ENCODE measurements at places on chromosomes 6 and 20.

DNA sequence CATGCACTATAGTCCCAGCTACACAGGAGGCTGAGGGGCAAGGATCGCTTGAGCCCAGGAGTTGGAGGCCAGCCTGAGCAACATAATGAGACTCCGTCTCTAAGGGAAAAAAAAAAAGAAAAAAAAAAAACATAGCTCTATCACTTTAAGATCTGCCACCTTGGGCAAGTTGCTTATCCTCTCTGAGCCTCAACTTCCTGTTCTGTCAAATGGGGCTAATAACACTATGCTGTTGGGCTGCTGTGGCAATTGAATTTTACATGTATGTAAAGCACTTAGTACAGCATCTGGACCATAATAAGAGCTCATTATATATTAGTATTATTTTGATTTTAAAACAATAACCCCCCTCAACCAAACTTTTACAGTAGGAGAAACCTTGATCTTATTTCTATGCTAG lies 141.5 kb downstream of the ATXN1 start:
- no peak for DNase-seq
- H3K4me3 ChIP-seq: no peak overlapping the region
- peaks cover 32% of the 10 kb centered on the region for H3K4me1 ChIP-seq
- peaks cover 8% of the 10 kb centered on the region for H3K36me3 ChIP-seq
- H3K27ac ChIP-seq: no peak overlapping the region
- no peaks in the 10 kb centered on the region for H3K27me3 ChIP-seq

DNA sequence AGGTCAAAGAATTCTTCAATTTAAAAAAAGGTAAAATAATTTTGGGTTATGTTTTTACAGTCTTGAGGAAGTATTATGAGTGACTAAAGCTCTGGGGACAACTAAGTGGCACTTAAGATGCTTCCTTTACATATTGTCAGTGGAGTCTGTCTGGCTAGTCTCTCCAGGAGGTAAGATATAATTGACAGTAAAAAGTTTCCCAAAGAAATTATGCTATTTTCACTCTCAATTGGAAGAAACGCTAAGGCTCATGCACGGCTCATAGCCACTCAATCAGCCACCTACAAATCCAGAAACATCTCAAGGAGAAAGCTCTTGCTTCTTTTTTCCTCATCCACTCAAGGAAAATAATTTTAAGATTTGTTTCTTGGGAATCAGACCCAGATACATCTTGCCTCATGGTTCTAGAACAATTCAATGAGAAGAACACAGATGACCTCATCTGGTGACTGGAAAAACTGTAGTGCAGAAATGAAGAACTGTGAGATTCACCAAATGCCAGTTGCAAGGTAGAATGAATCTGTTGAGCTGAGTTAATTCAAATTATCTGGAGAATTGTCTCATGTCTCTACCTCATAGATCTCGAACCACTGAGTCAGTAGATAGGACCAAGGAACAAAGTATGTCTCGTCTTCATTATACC lies 252.9 kb downstream of the TPBG start:
- H3K4me1 ChIP-seq: no peaks in the 10 kb centered on the region
- no peak for DNase-seq
- H3K4me3 ChIP-seq: no peak overlapping the region
- no peak overlapping the region for H3K27ac ChIP-seq
- H3K27me3 ChIP-seq: no peaks in the 10 kb centered on the region

- H3K36me3 ChIP-seq: no peaks in the 10 kb centered on the region
- DNase-seq: no peak
Measured at GRCh38 chr6:134724771-134725340, 225.0 kb downstream of the ALDH8A1 start.

GRCh38 chr6:41346441-41346840 lies 11.0 kb downstream of the NCR2 start:
- no peak overlapping the region for H3K27ac ChIP-seq
- no peaks in the 10 kb centered on the region for H3K36me3 ChIP-seq
- H3K27me3 ChIP-seq: peaks cover 7% of the 10 kb centered on the region
- DNase-seq: no peak
- H3K4me1 ChIP-seq: peaks cover 22% of the 10 kb centered on the region
- no peak overlapping the region for H3K4me3 ChIP-seq

- H3K27ac ChIP-seq: no peak overlapping the region
- no peaks in the 10 kb centered on the region for H3K4me1 ChIP-seq
- H3K27me3 ChIP-seq: no peaks in the 10 kb centered on the region
- H3K4me3 ChIP-seq: no peak overlapping the region
Measured at GRCh38 chr6:71737953-71738352, 148.4 kb upstream of the RIMS1 start.

GRCh38 chr20:52443874-52444273 lies 252.3 kb upstream of the ZFP64 start:
- H3K27ac ChIP-seq: no peak overlapping the region
- no peak overlapping the region for H3K4me3 ChIP-seq
- no peak for DNase-seq
- H3K4me1 ChIP-seq: no peaks in the 10 kb centered on the region
- no peaks in the 10 kb centered on the region for H3K27me3 ChIP-seq

- no peak for DNase-seq
- H3K36me3 ChIP-seq: no peaks in the 10 kb centered on the region
- no peak overlapping the region for H3K4me3 ChIP-seq
- no peak overlapping the region for H3K27ac ChIP-seq
Measured at GRCh38 chr6:14431385-14432330, 314.1 kb downstream of the CD83 start.

- no peaks in the 10 kb centered on the region for H3K27me3 ChIP-seq
- H3K4me3 ChIP-seq: peak overlapping the region; percentile 49
- H3K27ac ChIP-seq: peak overlapping the region; percentile 81
- H3K4me1 ChIP-seq: peaks cover 22% of the 10 kb centered on the region
- DNase-seq: peak; percentile 73
Measured at GRCh38 chr6:156719720-156720563, 57.2 kb upstream of the ARID1B start.

DNA sequence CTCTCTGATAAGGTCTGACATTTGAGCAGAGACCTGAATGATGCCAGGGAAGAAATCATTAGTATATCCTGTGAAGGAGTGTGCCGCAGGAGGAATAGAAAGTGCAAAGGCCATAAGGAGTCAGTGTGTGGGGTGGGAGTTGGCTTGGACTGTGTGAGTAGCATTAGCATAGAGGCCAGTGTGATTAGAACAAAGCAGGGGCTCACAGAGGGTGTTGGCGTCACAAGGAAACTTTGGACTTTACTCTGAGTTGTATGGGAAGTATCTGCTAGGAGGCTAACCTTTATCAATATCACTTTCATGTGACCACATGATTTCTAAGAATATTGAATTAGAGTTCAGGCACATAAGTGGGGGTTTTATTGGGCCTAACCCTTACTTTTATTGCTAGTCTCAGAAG lies 12.1 kb downstream of the TMEM200A start:
- no peak overlapping the region for H3K4me3 ChIP-seq
- H3K4me1 ChIP-seq: peaks cover 13% of the 10 kb centered on the region
- no peaks in the 10 kb centered on the region for H3K36me3 ChIP-seq
- no peaks in the 10 kb centered on the region for H3K27me3 ChIP-seq

DNA sequence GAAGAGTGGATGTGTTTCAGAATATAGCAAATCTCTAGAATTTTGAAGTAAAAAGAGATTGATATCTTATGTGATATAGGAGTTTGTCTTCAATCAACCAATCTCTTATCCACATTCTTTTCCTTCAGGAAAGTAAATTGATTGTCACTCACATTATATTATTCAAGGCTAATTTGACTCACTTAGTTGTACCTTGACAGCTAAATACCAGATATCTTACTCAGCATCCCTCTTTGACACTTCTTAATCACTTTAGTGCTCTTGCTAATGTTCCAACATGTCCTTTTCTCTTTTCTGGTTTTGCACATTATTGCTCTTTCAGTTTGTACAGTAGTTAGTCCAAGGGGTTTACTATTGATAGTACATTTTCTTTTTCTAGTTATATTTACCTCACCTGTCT lies 286.9 kb upstream of the PTCHD4 start:
- H3K36me3 ChIP-seq: no peaks in the 10 kb centered on the region
- no peaks in the 10 kb centered on the region for H3K27me3 ChIP-seq
- no peak for DNase-seq
- no peak overlapping the region for H3K4me3 ChIP-seq

Measured in activated naive CD8-positive, alpha-beta T cell treated with anti-CD3 and anti-CD28 coated beads, Interleukin-2, amount 50 U/mL, for 24 hours (primary cell).